ENCODE measurements at places on chromosomes 3 and 15.

GRCh38 chr3:190058521-190059241 lies 62.0 kb downstream of the P3H2 start:
- DNase-seq: no peak

DNA sequence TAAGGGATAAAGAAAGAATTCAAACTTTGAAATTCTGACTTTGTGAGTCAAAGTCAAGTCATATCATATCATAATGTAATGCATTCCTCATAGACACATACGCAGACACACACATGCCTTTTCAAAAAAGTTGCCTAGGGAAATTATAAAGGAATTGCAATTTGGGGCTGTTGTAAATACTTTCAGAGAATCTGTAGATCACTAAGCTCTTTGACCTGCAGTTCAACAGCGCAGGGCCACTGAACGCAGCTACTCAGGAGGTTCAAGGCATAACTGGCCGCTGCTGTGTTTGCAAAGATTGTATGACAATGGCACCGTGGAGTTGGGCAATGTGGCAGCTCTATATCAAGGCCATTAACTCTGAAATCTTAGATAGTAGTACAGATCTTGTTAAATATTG lies 188.4 kb upstream of the THRB start:
- DNase-seq: no peak

- no peak for DNase-seq
Measured at GRCh38 chr3:6097021-6097420, 763.9 kb upstream of the GRM7 start.

DNA sequence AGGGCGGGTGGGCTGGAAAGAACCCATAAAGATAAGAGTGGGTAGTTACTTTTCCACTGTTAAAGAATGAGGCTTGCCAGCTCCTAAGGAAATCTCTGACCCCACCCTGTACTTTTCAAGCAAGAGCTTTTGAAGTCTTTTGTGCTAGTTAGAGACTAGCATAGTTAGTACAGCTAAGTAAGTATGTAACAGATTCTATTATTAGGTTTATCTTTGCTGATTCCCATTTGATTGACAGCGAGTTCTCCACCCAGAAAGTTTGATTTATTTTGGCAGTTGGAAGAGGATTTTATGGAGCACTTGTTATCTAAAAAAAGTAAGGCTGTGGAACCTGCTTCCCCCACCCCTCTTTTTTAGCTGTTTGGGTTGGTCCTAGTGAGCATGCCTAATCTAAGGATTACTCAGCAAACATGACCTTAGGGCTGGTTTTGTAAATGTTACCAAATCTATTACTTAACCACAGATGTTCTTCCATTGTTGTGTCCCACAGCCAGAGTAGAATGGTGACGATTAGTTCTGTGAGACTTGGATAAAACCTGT lies 57.6 kb downstream of the FNDC3B start:
- no peak for DNase-seq

- DNase-seq: no peak
Measured at GRCh38 chr3:183264268-183264667, 11.2 kb downstream of the B3GNT5 start.

DNA sequence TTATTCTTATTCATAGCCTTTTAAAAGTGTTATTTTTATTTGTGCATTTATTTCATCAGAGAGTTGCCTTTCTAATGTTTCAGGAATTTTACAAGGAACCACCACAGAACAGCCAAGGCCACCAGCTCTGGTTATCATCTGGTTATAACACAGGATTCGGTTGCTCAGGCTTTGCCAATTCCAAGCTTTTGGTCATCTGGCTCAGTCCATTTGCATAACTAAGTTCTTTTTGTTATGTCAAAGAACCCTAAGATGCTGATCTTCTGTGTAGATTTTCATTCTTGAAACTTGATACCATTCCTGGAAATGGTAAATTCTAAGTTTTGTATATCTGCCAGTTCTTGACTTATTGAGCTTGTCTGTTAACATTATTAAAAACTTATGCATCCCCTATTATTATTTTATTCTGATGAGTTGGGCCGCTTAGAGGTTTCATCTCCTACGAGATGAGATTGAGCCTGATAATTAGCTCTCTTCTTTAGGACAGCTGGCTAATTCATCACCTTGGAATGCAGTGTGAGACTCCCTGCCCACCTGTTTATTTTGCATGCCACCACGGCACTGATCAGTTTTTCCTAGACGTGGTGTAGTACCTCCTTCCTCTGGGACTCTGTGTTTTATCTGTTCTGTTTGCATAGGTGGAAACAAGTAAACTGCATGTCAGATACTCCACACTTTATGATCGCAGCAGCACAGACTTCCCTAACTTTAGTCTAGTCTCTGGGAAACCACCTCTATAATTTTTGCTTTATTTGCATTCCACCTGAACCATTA lies 264.8 kb downstream of the SLCO3A1 start:
- no peak for DNase-seq

Measured in nucleus accumbens (tissue), 56 donors.